ENCODE measurements at places on chromosomes 6 and 20.

DNA sequence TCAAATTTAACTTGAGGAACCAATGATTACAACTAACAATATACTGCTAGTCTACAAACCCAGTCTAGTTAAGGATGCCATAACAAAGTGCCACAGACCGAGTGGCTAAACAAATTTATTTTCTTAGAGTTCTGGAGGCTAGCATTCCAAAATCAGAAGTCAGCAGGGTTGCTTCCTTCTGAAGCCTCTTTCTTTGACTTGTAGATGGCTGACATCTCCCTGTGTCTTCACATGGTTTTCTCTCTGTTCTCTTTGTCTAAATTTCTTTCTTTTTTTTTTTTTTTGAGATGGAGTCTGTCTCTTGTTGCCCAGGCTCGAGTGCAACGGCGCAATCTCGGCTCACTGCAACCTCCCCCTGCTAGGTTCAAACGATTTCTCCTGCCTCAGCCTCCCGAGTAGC is 56.1 kb downstream of the NCOA3 start:
- DNase-seq, result no peak

DNA sequence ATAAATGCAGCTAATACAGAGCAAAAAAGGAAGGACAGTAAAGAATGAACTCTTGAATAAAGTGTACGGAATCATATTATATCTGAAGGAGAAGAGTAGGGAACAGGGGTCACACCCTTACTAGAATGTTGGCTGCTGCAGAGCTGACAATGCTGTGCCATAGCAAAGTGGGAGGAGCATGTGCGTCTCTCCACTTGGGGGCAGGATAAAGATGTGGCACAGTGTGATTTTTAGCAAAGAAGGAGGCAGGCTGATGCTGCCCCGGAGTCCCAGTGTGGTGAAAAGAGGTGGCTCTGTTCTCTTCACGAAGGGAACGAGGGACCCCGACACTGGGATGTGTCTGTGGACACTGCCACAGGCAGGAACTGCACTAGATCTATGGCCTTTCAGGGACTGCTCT is 67.5 kb downstream of the INSM1 start:
- no peak for DNase-seq

DNA sequence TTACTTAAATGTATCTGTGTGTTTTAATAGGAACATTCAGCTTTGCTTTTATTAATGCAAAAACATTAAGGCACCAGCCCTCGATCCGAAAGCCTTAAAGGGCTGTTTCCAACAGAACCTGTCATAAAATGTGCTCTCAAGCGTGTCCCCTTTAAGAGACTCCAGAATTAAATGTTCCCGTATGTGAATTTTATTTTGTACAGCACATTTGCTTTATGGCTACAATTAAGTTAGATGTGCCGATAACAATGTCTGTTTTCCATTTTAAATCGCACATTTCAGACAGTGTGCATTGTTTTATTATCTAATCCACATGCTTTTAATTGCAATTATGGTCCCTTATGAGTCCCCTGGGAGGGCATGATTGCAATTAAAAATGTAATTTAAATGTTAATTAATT is 198.9 kb downstream of the TSHZ2 start:
- no peak for DNase-seq

GRCh38 chr20:32749914-32750637 is 6.8 kb upstream of the COMMD7 start:
- no peak for DNase-seq

DNA sequence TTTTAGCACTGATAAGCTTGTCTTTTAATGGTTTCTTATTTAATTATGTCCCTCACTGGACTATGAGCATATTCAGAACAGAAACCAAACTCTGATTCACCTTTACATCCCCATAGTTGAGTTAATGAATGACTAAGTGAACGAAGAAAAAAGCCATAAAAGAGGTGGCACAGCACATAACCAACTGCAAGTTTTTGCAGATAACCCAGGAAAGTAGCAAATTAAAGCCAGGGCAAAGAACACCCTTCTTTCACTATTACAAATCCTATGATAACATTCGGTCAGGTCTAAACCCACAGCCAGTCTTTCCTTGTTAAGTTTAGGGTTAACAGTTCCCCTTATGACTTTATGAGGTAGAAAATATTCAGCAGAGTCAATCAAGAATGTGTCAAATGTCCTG is 102.7 kb downstream of the RIN2 start:
- no peak for DNase-seq

Measured in C1 segment of cervical spinal cord (tissue), 14 donors.